ENCODE measurements at places on chromosomes 11 and 22. TPM values are rescaled to one million over a fixed set of nuclear protein-coding genes. Genes with fewer than 3 reads are reported as not detected.

DNA sequence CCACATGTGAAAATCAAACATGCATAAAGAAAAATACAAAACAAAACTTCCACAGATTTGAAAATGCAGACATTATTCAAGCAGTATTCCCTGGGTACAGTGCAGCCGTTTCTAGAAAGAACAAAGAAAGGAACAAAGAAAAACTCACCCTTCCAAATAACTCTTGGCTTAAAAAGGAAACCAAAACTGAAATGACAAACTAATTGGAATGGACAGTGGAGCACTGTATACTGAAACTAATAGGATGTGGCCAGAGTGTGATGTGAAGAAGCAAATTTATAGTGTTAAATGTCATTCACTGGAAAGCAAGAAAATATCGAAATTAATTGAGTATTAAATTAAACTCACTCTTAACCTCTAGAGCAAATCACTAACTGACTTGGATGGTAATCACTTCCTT lies 55.4 kb downstream of the QSER1 start:
- no peak for DNase-seq

DNA sequence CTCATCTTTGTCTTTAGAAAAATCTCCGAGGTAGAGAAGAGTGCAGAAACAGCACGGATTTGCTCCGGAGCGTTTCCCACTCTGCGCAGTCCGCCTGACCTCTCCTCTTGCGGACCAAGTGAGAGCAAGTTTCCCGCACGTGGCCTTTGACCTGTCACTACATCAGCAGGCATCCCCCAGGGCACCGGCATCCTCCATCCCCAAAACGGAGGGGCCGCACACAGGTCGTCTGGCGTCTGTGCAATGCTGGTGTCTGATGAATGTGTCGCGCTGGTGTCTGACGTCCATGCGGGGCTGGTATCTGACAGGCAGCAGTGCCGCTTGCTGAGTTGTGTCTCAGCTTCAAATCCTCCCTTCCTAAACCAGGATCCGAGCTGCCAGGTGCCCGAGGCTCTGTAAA lies 739 bp upstream of the MRGPRE start:
- DNase-seq, result peak; percentile 33

DNA sequence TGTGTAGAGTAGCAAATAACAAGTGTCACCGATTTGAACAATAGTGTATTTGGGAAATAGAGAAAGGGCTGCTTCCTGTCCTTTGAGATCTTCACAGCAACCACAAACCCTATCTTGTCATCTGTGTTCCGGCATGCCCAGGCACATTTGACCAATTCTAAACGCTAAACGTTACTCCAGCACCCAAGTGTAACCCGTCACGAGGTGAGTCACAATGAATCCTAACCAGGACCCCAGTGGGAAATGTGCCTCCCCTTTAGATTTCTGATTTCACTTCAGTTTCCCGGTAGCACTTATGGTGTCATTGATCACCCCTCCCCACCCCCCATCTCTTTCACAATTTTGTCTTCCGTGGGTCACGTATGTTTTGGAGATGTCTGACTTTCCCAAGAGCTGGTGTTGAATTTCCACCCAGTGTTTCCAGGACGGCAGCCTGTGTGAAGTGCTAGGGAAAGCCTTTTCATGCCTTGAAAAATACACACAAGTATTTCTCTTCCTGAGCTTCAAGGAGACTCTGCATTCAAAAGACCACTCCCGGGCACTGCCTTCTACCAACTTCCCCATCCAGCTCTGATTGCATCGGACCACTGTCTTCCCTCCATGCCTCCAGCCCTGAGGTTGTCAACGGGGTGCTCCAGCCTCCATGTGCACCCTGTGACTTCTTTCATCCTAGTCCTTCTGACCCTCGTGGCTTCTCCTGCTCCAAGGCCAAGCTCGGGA lies 10.5 kb upstream of the C11orf24 start:
- DNase-seq, result no peak

DNA sequence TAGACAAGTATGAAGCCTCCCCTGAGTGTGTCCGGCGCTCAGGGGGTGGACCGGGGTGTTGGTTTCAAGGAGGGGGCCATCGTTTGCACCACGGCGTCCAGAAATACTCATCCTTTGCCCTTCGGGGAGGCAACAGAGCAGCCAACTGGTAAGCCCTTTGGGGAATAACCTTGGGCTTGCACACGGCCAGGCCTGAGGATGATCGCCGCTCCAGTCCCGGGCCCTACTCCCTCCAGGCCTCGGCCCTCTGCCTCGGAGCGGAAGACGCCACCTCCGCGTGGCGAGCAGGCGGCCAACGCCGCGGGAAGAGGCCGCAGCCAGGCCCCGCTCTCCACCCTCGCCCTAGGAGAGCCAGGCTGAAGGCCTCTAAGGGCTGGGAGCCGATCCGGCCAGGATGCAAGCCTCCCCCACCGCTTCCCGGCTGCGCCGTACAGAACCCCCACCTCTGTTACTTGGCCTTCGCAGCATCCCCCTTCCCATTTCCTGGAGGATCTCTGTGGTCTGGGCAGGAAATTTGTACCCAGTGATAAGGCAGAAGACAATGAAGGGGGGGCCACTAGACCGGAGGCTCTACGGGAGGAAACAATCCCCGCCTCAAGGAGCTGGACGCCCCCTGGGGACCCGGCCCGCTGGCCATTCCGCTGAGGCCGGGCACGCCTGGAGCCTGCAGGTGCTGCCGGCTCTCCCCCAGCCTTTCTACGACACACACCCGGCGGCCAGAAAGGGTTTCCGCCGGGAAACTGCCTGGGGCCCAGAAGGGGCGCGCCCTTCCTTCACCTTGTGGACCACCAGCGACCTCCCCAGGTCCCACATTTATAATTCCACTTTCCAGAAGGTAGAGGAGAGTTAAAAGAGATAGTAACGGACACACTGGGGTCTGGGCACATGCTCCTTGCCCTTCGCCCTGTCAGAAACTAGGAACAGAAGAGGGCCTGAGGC lies 2.6 kb downstream of the ESAM start:
- peak; percentile 84 for DNase-seq

Gene C22orf42
- not detected for total RNA-seq

All from heart left ventricle (tissue), 16 donors.